Type B pancreatic cell (in vitro differentiated cells): ENCODE measurements at places on chromosomes 16 and 17. TPM values are rescaled to one million over a fixed set of nuclear protein-coding genes. Genes with fewer than 3 reads are reported as not detected.

The LUC7L gene
- 95.3 and 154 TPM in 2 replicates for total RNA-seq

DNA sequence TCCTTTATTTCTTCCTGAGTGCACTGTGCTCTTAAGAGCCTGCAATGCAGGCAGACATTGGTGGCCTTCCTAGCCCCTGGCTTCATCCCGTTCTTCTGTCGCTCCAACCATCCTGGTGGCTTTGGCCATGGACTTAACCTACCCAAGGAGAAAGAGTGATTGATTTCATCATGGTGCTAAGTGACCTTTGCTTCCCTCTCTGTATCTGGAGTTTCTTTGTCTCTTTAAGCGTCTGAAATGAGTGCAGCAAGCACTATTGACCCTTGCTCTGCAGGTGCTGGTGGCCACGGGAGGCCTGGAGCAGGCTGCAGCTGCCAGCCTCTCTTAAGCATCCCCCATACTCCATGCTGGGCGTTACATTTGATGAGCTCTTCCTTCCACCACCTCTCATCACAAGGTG, 60.5 kb downstream of the RAP1GAP2 start:
- no peak for DNase-seq
- peak overlapping the region; percentile 74 for H3K27ac ChIP-seq
- H3K36me3 ChIP-seq, result peaks cover 5% of the 10 kb centered on the region
- peaks cover 5% of the 10 kb centered on the region for H3K4me1 ChIP-seq

DNA sequence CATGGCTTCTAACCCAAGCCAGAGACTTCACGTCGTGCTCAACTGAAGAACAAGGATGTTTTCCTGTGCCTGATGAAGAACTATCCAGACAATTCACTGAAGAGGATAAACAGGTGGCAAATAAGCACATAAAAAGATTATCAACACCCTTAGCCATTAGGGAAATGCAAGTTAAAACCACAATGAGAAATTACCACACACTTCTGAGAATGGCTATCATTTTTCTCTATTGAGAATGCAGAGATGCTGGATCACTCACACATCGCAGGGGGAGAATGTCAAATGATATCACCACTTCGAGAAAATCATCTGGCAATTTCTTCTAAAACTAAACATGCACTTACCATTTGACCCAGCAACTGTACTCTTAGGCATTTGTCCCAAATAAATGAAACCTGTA, 162.8 kb downstream of the IRX3 start:
- no peaks in the 10 kb centered on the region for H3K4me1 ChIP-seq
- no peak overlapping the region for H3K4me3 ChIP-seq
- H3K36me3 ChIP-seq, result no peaks in the 10 kb centered on the region
- no peak overlapping the region for H3K27ac ChIP-seq
- H3K27me3 ChIP-seq, result peaks cover 3% of the 10 kb centered on the region

DNA sequence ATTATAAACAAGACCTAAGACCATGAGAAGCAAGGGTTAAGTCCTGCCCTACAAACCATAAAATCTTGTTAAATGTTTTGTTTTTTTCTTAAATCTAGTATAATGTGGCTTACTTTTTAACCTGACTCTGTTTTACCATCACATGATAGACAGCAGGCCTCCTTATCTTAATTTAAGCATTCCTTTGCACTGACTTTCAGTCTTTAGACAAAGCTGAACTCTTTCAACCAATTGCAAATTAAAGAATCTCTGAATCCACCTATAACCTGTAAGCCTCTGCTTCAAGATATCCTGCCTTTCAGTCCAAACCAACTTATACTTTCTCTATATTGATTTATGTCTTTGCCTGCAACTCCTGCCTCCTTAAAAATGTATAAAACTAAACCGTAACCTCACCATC, 478.5 kb downstream of the GRIN2A start:
- no peaks in the 10 kb centered on the region for H3K4me1 ChIP-seq
- no peak overlapping the region for H3K4me3 ChIP-seq
- no peak overlapping the region for H3K27ac ChIP-seq
- no peaks in the 10 kb centered on the region for H3K36me3 ChIP-seq
- H3K27me3 ChIP-seq, result peaks cover 2% of the 10 kb centered on the region
